Spleen (tissue), 13 donors: ENCODE measurements at places on chromosomes 16 and 17. TPM values are rescaled to one million over a fixed set of nuclear protein-coding genes. Genes with fewer than 3 reads are reported as not detected.

- no peak overlapping the region for H3K4me3 ChIP-seq
- H3K36me3 ChIP-seq: peaks cover 97% of the 10 kb centered on the region
- no peaks in the 10 kb centered on the region for H3K27me3 ChIP-seq
- no peak overlapping the region for H3K27ac ChIP-seq
Observed at GRCh38 chr17:17254036-17254435, 17.1 kb upstream of the FLCN start.

DNA sequence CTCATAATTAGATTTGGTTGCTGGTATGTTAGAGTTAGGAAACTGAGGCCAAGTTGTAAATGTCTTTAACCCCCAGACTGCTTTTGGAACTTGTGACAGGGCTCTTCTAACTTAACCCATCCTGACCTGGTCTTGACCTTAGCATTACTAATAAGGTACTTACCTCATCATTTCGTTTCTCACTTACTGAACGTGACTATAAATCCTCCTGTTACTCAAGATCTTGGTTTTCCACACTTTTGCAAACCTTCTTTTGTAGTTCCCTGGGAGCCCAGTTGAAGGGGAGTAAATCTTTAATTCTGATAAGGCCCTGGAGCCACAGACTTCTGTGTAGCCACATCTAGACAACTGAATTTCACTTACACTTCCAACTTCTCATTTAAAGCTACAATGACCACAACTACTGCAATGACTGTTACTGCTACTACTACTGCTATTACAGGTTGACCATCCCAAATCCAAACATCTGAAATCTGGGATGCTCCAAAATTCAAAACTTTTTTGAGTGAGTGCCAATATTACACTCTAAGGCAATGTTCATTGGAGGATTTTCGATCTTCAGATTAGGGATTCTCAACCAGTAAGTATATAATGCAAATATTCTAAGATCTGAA, 248.8 kb upstream of the TBX2 start:
- H3K27me3 ChIP-seq: no peaks in the 10 kb centered on the region
- peaks cover 4% of the 10 kb centered on the region for H3K4me1 ChIP-seq
- no peaks in the 10 kb centered on the region for H3K36me3 ChIP-seq
- no peak overlapping the region for H3K4me3 ChIP-seq
- H3K27ac ChIP-seq: no peak overlapping the region

DNA sequence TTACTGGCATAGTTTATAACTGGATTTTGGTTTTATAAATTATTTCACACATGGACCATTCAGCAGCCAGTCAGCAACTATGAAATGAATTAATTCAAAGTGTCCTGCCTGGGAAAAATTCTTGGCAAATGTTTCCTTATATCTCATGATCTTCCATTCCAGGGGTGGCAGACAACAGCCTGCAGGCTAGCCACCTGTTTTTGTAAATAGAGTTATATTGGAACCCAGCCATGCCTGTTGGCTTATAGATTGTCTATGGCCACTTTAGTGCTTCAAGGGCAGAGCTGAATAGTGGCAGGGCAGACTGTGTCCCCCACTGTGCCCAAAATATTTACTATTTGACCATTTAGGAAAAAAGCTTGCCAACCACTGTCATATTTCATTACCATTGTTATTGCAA, 613.7 kb downstream of the TMEM114 start:
- H3K36me3 ChIP-seq: no peaks in the 10 kb centered on the region
- no peaks in the 10 kb centered on the region for H3K4me1 ChIP-seq
- H3K27ac ChIP-seq: no peak overlapping the region

- H3K4me1 ChIP-seq: no peaks in the 10 kb centered on the region
- no peak overlapping the region for H3K27ac ChIP-seq
- no peak overlapping the region for H3K4me3 ChIP-seq
- no peaks in the 10 kb centered on the region for H3K36me3 ChIP-seq
Observed at GRCh38 chr16:86584726-86585721, 6.7 kb downstream of the FOXL1 start.

DNA sequence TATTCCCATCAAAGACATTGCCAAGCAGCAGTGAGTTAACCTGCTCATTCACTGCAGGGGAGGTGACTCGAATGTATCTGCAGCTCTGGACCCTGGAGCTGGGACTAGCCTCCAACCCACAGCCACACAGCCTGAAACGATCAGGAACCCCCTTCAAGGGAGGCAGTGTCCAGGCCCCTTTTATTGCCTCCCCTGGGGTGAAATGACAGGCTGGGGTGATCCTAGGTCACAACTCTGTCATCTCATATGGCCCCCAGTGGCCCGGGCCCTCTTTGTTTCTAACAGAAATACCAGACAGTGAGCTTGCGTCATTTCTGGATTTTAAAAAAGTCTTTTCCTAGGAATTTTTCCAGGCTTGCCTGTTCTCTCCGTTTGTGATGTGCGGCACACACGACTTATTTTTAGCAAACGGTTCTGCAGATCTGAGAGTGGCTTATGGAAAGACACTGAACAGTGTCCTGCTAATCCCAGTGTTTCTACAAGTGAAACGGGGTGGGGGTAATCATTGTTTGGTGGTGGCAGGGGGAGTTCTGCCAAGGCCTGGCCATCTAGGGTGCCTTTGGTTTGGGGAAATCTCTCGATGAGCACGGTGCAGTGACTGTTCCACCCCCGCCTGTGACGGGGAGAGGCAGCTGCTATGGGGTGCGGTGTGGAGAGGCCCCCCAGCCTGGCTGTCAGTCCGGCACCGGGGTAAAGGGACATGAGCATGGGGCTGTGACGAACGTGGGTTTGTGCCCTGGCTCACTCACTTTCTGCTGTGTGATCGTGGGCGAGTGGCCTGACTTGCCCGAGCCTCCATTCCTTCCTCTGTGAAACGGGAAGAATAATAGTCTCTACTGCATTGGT, 27.2 kb downstream of the NAGPA start:
- H3K4me1 ChIP-seq: no peaks in the 10 kb centered on the region
- H3K4me3 ChIP-seq: no peak overlapping the region
- no peaks in the 10 kb centered on the region for H3K36me3 ChIP-seq
- H3K27ac ChIP-seq: no peak overlapping the region
- peaks cover 29% of the 10 kb centered on the region for H3K27me3 ChIP-seq
- peak; percentile 57 for DNase-seq

GRCh38 chr17:43644081-43644480, 17.6 kb downstream of the MEOX1 start:
- peak overlapping the region; percentile 5 for H3K27ac ChIP-seq
- no peaks in the 10 kb centered on the region for H3K36me3 ChIP-seq
- peaks cover 7% of the 10 kb centered on the region for H3K4me1 ChIP-seq
- peaks cover 35% of the 10 kb centered on the region for H3K27me3 ChIP-seq
- DNase-seq: no peak

DNA sequence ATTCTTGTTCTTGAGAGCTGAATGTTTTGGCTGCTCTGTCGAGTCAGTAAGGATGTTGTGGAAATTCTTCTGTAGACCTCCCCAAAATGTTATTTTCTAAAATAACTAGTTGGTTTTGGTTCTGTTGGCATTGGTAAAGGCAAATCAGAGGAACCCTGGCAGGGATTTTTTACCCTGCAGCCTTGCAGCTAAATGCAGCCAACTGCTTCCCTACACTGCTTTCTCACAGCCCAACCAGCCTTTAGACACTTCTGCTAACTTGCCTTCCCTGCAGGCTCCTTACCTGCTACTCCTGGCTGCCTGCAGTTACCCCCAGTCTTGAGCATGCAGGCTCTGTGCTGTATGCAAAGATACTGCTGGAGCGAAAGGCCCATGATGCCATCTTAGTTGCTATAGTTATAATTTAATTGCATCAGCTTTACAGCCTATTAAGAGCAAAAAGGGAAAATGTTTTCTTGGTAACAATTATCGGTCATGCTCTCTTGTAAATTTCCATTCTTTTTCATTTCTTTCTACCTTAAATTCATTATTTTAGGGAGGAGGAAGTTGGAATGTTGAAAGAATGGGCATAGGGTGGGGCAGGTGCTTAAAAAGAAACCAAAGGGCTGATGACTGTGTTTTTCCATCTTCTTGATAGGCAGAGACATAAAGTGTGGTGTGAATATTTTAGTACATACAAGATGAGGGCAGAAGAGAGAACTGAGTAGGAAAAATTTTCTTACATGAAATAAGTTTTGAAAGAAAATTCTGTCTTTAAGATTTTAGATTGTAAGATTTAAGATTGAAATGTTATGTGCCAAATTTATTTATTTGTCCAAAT, 20.0 kb downstream of the NUP93 start:
- H3K27ac ChIP-seq: no peak overlapping the region
- H3K27me3 ChIP-seq: no peaks in the 10 kb centered on the region
- peaks cover 28% of the 10 kb centered on the region for H3K4me1 ChIP-seq
- DNase-seq: no peak
- H3K36me3 ChIP-seq: peaks cover 6% of the 10 kb centered on the region

GRCh38 chr16:51557670-51558069, 406.6 kb upstream of the SALL1 start:
- H3K27ac ChIP-seq: no peak overlapping the region
- no peaks in the 10 kb centered on the region for H3K27me3 ChIP-seq
- no peak overlapping the region for H3K4me3 ChIP-seq
- no peaks in the 10 kb centered on the region for H3K4me1 ChIP-seq
- H3K36me3 ChIP-seq: no peaks in the 10 kb centered on the region

Gene GSDMA
- total RNA-seq: 0.54 TPM

Gene ZFHX3
- 15.3 TPM for total RNA-seq

Gene DNAAF8
- total RNA-seq: not detected

Gene JPH3
- total RNA-seq: not detected

Gene PRSS21
- total RNA-seq: 4.3 TPM

Gene ATAD5
- total RNA-seq: 6.0 TPM
